Smooth muscle cell of bladder (primary cell): ENCODE measurements at places on chromosomes 3 and 15. TPM values are rescaled to one million over a fixed set of nuclear protein-coding genes. Genes with fewer than 3 reads are reported as not detected.

ARPIN gene
- 9.8 and 11.8 TPM in 2 replicates for total RNA-seq

KLHL40 gene
- not detected in 2 replicates for total RNA-seq

CCR4 gene
- total RNA-seq: under 0.01 and 0.09 TPM in 2 replicates

DHFR2 gene
- 4.3 and 4.8 TPM in 2 replicates for total RNA-seq

KBTBD8 gene
- 2.4 and 3.9 TPM in 2 replicates for total RNA-seq

C2CD4A gene
- total RNA-seq: not detected in 2 replicates

C3orf80 gene
- total RNA-seq: 3.0 and 8.0 TPM in 2 replicates

CCDC39 gene
- total RNA-seq: not detected in 2 replicates

C2CD4B gene
- 0.28 TPM in 1 of 2 replicates, not detected in the other for total RNA-seq

GRM2 gene
- total RNA-seq: under 0.01 TPM in 1 of 2 replicates, not detected in the other

CYP1A2 gene
- total RNA-seq: not detected in 2 replicates

AP2M1 gene
- 773 and 801 TPM in 2 replicates for total RNA-seq

CDHR4 gene
- total RNA-seq: under 0.01 and 0.14 TPM in 2 replicates

PRR20G gene
- not detected in 2 replicates for total RNA-seq

ATP13A3 gene
- total RNA-seq: 190 and 435 TPM in 2 replicates

MNS1 gene
- total RNA-seq: 0.65 and 1.1 TPM in 2 replicates

TLR9 gene
- under 0.01 TPM in 1 of 2 replicates, not detected in the other for total RNA-seq
